ENCODE measurements at places on chromosomes 12 and 14. TPM values are rescaled to one million over a fixed set of nuclear protein-coding genes. Genes with fewer than 3 reads are reported as not detected.

The KLRG1 gene
- total RNA-seq: 5.8 TPM

The NXPH4 gene
- total RNA-seq: 0.60 TPM

The SSPN gene
- 49.8 TPM for total RNA-seq

The KLHDC1 gene
- total RNA-seq: 7.1 TPM

The SERPINA10 gene
- total RNA-seq: not detected

GRCh38 chr12:41745593-41745992 is 399.1 kb downstream of the GXYLT1 start:
- no peak for DNase-seq

- peak; percentile 26 for DNase-seq
Measured at GRCh38 chr12:184811-185575, 29.0 kb downstream of the SLC6A12 start.

DNA sequence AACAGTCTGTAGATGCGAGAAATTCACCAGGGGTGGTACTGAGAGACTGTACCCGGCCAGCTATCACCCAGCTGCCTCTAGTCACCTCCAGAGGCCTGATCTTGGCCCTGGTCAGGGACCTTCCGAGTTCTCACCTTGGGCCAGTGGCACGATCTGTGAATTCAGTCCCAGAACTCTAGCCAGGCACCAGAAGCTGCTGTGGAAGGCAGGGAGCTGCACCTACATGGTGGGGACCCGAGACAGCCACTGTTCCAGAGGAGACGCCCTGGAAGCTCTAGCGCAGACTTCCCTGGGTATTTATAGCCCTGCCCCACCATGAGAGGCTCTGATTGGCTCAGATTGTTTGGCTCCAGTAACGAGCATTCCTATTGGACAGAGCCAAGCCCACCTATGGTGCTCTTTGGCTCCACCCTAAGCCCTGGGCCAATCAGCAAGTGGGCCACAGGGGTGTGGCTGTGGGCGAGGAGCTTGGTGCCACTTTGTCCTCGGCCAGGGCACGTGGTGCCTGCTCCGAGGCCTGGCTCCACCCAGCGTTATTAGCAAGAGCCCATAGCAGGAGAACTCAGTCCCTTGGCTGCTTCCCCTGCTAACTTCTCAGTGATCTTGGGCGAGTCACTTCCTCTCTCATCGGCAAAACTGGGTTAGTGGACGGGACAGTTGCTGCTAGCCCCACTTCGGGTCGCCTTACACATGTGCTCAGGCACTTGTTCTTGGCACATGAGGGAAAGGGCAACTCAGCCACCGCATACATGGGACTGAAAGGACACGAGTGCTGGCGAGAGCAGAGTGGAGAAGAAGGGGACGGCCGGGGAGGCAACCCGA is 89.0 kb upstream of the BCL11B start:
- no peak for DNase-seq

- no peak for DNase-seq
Measured at GRCh38 chr12:60830381-60830780, 1234.6 kb downstream of the SLC16A7 start.

GRCh38 chr14:51539571-51540037 is 112.1 kb upstream of the FRMD6 start:
- DNase-seq: no peak

All from Right ventricle myocardium inferior (tissue), 1 donor.